ENCODE measurements at places on chromosomes 1 and 21. TPM values are rescaled to one million over a fixed set of nuclear protein-coding genes. Genes with fewer than 3 reads are reported as not detected.

CNR2 gene
- not detected for total RNA-seq

CYP4Z1 gene
- total RNA-seq = not detected

ARID1A gene
- total RNA-seq = 14.3 TPM

PIGR gene
- total RNA-seq = not detected

- DNase-seq = no peak
Measured at GRCh38 chr1:78104322-78104721, 58.6 kb downstream of the GIPC2 start.

GRCh38 chr1:182172699-182173098 lies 111.2 kb upstream of the ZNF648 start:
- no peak for DNase-seq

DNA sequence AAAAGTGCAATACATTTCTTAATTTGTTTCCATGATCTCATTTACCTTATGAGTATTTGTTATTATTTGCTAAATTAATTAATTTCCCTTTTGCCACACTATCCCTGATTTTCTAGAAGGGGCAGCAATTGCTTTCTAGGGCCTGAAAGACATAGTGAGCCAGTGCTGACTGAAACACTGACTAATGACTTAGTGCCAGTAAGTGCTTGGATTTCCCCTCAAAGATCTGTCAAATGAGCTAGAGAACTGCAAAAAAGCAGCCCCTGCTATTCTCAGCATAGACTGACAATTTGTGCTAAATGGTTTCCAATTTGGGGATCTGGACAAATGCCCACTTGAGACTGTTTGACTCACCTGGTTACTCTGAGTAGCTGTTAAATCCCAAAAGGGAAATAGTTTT lies 35.6 kb upstream of the USH2A start:
- DNase-seq = no peak

DNA sequence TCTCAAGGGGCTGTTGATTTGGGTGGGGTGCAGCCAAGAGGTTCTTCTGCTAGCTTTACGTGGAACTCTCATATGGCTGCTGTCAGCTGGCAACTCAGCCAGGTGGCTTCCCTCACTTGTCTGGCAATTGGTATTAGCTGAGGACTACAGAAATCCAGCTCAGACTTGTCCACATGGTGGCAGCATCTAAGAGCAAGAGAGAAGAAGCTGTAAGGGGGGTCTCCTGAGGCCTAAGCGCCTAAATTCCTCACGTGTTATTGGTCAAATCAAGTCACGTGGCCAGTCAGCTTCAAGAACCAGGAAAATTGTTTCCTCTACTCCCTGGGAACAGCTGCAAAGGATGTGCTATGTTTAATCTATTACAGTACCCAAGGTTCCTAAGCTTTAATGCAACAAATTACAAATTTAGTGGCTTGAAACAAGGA lies 4.2 kb upstream of the DYRK3 start:
- DNase-seq = peak; percentile 67

- no peak for DNase-seq
Measured at GRCh38 chr1:206472454-206472853, 2.2 kb downstream of the IKBKE start.

- no peak for DNase-seq
Measured at GRCh38 chr1:204464187-204464631, 30.4 kb downstream of the PIK3C2B start.

GRCh38 chr1:31407029-31407626 lies 5.9 kb upstream of the SERINC2 start:
- no peak for DNase-seq

Data from G401 (cell line).